ENCODE measurements at places on chromosomes 1 and 21. TPM values are rescaled to one million over a fixed set of nuclear protein-coding genes. Genes with fewer than 3 reads are reported as not detected.
A peak's percentile ranks its signal among the peaks of the same experiment; 100 is the strongest.

GRCh38 chr21:37467082-37467481 lies 100.5 kb downstream of the DYRK1A start:
- H3K4me3 ChIP-seq, result no peak overlapping the region
- no peaks in the 10 kb centered on the region for H3K27me3 ChIP-seq
- H3K27ac ChIP-seq, result no peak overlapping the region
- no peak for DNase-seq

DNA sequence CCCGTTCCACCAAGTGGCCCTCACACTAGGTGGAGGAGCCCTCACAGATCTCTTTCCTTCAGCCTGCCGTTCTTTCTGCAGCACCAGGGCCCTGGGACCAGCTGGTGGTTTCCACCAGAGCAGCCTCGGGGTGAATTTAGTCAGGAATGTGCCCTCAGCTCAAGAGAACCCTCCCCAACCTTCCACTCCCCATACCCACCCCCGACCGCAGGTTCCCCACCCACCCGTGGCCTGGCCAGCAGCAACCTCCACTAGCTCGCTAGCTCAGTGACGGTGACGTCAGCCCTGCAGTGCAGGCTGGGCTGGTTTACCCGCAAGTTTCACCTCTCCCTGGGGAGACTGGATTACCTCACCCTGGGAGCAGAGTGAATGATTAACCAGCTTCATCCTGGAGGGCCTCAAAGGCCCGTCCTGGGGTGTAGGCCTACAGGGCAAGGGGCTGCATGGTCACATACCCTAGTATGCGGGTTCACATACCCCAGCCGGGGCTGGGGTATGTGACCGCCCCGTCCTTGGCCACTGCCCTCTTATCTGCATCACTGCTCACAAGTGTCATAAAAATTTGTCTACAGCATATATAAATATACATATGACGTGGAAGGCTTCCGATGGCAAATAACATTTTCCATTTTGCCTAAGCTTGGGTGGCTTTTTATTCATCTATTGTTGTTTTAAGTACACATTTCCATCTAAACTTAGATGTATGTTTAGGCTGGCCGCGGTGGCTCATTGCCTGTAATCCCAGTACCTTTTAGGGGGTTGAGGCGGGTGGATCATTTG lies 24.5 kb downstream of the ELF3 start:
- no peaks in the 10 kb centered on the region for H3K27me3 ChIP-seq
- peak overlapping the region; percentile 83 for H3K27ac ChIP-seq
- DNase-seq, result peak; percentile 93

FAM131C gene
- total RNA-seq, result not detected

FNBP1L gene
- total RNA-seq, result 28.6 TPM

DNA sequence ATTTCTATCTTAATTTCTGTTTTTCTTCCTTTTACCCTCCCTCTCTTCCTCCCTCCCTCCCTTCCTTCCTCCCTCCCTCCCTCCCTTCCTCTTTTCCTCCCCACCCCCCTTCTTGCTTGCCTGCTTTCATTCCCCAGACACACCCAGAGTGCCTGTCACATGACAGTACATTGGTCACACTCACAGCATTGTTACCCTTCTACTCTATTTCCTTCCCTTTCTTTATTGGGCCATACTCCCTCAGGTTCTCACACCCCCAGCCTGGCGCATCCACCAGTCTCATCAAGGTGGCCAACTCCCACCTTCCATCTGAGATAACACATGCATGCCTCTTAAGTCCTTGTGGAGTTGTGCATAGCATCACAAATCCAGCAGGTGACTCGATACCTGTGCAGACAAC lies 10.9 kb downstream of the TMPRSS3 start:
- H3K36me3 ChIP-seq, result no peaks in the 10 kb centered on the region
- DNase-seq, result peak; percentile 30
- no peaks in the 10 kb centered on the region for H3K4me1 ChIP-seq
- H3K27me3 ChIP-seq, result no peaks in the 10 kb centered on the region
- H3K27ac ChIP-seq, result no peak overlapping the region

DNA sequence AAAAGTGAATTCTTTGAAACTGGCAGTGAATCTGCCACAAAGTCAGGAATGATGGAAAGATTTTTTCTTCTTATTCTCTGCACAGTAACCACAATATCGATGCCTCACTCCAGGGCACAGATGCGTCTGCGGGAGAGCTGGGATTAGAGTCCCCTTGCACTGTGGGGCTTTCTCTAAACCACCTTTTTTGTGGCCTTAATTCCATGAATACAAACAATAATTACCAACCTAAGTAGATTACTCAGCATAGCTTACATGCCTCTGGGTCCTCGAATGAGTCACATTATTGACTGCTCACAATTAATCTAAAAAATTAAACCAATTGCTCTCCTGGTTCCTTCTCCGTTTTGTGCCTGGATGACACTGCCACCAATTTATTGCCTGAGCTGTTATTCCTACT lies 125.8 kb downstream of the KAZN start:
- H3K36me3 ChIP-seq, result no peaks in the 10 kb centered on the region
- H3K27me3 ChIP-seq, result no peaks in the 10 kb centered on the region
- no peak for DNase-seq
- H3K4me3 ChIP-seq, result no peak overlapping the region

GRCh38 chr1:211336775-211337174 lies 10.1 kb downstream of the TRAF5 start:
- no peak overlapping the region for H3K27ac ChIP-seq
- H3K36me3 ChIP-seq, result no peaks in the 10 kb centered on the region
- DNase-seq, result no peak
- peaks cover 12% of the 10 kb centered on the region for H3K4me1 ChIP-seq
- no peak overlapping the region for H3K4me3 ChIP-seq

GRCh38 chr1:7487766-7488474 lies 283.2 kb upstream of the VAMP3 start:
- DNase-seq, result no peak
- no peak overlapping the region for H3K27ac ChIP-seq
- no peak overlapping the region for H3K4me3 ChIP-seq
- no peaks in the 10 kb centered on the region for H3K27me3 ChIP-seq

GRCh38 chr1:18384471-18384870 lies 96.3 kb upstream of the KLHDC7A start:
- no peak overlapping the region for H3K27ac ChIP-seq
- no peak overlapping the region for H3K4me3 ChIP-seq
- no peaks in the 10 kb centered on the region for H3K4me1 ChIP-seq
- DNase-seq, result peak; percentile 63
- H3K36me3 ChIP-seq, result no peaks in the 10 kb centered on the region

Data from aorta (tissue), 5 donors.